ENCODE measurements at places on chromosomes 6 and 20.

GRCh38 chr6:154593122-154593521, 82.6 kb upstream of the CNKSR3 start:
- no peak for DNase-seq

DNA sequence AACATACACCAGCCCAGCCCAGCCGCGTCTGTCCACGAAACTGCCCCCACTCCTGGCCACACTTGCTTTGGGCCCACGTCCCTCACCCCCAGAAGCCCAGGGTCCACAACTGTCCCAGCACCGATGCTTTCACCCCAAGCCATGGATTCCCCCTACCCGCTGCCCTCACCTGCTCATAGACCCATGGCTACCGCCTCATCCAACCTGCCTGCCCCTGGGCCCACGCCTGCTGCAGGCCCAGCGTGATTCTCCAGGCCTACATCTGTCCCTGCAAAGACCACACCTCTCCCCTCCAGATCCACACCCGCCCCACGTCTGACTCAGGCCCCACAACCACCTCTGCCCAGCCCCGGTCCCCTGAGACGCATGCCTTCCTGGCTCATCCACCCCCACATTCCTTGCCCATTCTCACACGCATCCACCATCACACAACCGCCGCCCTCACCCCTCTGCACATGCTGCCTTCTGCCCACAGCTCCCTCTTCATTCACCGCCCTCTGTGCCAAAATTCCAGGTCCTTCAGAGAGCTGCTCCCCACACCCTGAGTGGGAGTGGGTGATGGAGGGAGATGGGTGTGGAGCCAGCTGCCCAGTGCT, 86.7 kb downstream of the GRM4 start:
- DNase-seq, result no peak

DNA sequence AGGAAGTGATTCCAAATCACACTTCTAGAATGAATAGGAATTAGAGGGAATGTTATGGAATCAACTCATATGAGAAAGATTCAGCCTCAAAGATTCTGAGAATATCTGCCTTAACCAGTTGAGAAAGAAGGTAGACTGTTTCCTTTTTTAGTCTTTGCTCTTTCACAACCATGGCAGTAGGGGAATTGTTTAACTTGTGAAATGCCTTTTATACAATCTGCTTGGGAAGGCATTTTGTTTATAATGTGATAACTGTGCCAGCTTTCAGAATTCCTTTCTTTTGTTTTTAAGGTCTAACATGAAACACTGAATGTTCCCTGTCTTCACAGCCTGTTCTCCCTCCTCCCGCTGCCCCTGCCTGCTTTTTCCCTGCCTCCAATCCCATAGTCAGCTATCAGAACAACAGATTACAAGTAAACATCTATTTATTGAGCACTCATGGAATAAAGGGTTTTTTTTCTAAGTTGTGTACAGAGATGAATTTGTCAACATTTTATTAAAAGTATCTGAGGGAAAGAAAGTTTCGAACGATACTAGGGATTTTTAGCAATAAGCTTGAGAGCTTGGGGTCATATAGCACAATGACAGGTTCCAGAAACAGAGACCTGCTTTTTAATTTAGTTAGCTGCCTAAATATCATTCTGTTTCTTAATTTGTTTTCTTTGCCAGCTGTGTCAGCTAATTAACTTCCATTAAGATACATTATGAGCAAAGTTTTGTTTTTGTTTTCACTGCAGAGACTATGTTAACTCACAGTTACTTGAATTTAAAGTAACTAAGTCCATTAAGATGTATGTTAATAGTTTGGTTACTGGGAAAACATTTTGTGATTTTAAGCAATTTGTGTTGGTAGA, 28.3 kb upstream of the FBXO30 start:
- no peak for DNase-seq

- no peak for DNase-seq
These were observed 971.5 kb upstream of the CITED2 start for GRCh38 chr6:140345935-140346334.

GRCh38 chr6:52538901-52539354, 37.9 kb downstream of the TRAM2 start:
- DNase-seq, result peak; percentile 73

DNA sequence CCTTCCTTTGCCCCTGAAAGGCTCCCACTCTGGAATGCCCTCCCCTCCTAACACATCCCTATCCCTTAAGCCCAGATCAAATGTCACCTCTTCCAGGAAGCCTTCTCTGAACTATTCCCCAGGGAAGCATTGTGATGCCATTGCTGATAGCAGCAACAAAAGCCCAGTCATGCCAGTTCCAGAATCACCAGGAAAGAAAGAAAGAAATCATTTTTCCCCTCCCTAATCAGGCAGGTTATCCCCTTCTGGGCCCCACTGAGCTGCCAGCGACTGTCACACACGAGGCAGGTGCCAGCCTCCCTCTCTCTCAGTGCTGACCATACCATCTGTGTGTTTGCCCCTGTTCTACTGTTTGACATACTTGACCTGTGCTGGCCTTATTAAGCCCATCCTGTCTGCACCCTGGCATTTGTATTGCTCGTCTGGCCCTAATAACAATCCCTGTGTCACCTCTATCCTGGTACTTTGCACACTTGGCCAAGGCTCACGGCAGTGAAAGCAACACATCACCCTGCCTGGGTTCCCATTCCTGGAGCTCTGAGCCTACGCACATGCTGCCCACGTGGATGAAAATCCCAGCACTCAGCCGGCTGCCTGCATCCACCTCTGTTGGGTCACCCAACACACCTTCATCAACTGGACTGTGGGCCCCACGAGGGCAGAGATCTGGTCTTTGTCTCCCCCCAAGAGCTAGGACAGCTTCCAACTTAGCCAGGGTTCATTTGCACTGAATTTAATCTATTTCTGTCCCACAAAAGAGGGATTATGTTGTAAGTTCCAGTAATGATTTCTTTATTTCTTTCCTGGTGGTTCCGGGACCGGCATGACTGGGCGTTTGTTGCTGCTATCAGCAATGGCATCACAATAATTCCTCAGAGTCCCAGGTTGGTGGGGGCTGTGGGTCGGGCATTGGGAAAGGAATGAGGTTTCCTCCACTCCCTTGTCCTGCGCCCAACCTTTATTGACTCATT, 5.3 kb upstream of the BPIFB1 start:
- no peak for DNase-seq

GRCh38 chr6:16752206-16752866, 8.9 kb downstream of the ATXN1 start:
- DNase-seq, result peak; percentile 81

GRCh38 chr6:10540073-10540746, 19.1 kb downstream of the GCNT2 start:
- DNase-seq, result no peak

DNA sequence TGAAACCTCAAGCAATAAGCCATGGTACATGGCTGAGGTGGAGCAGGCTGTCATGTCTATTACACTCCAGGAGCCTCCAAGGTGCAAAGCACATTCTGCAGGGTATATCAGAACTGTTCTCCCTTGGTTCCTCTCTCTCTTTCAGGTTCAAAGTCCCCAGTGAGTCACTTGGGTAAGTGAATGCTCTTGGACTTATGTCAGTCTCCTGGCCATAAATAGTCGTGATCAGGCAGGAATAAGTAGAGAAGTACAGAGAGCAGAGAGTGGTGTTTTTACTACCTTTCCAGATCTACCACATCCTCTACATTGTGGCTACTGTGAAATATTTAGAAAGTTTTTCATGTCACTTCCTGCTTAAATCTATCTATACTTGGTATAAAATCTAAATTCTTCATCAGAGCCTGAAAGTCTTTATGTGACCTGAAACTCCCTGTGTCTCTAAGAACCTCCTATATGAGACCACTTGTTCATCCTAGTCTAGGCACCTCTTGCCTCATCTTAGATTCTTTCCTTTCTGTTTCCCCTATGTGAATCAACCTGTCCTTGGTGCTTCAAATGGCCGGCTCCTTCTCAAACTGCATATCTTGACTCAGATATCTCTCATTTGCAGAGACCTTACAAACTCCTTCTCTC, 1077.6 kb upstream of the MAP3K7 start:
- DNase-seq, result no peak

DNA sequence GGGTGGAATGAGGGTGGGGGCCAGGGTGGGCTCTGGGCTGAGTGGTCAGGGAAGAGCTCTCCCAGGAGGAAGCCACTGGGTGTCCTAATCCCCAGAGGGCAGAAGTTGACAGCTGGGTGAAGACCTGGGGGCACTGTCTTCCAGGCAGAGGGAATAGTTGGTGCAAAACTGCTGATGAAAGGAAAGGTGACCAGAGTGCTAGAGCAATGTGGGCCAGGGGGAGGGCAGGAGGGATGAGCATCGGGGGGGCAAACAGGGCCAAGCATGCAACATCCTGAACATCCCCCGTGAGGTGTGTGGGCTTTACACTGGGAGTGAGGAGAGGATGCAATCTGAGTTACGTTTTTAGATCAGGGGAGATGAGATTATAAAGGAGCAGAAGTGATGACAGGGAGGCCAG, 97.8 kb downstream of the NOL4L start:
- DNase-seq, result no peak

- no peak for DNase-seq
These were observed 42.2 kb upstream of the TGM6 start for GRCh38 chr20:2338411-2339066.

DNA sequence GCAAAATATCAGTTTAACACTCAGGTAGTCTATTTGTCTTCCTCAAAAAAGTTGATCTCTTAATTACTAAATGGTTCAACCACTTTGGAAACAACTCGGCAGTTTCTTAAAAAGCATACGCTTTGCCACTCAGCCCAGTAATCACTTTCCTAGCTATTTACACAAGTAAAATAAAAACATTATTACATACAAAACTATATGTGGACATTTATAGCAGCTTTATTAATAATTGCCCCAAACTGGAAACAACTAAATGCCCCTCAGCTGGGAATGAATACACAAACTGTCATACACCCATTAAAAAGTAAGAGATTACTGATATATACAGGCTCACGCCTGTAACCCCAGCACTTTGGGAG, 7.4 kb downstream of the EEF1A1 start:
- DNase-seq, result no peak

GRCh38 chr6:56091159-56091869, 156.1 kb downstream of the COL21A1 start:
- peak; percentile 58 for DNase-seq

GRCh38 chr6:140446241-140446640, 1071.8 kb upstream of the CITED2 start:
- no peak for DNase-seq

DNA sequence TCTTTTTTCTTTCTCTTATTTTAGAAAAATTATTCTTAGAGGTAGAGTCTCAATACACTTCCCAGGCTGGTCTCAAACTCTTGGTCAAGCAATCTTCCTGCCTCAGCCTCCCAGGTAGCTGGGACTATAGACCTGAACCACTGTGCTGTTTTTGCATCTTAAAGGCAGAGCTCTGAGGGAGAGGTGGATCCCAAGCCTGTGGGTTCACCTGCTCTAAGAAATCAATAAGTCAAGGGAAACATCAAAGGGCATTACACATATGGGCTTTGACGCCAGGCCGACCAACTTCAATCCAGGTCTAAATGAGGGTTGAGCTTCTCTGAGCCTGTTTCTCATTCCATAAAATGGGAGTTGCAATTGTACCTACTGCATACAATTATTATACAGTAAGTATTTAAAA, 223.9 kb downstream of the LY86 start:
- DNase-seq, result no peak

DNA sequence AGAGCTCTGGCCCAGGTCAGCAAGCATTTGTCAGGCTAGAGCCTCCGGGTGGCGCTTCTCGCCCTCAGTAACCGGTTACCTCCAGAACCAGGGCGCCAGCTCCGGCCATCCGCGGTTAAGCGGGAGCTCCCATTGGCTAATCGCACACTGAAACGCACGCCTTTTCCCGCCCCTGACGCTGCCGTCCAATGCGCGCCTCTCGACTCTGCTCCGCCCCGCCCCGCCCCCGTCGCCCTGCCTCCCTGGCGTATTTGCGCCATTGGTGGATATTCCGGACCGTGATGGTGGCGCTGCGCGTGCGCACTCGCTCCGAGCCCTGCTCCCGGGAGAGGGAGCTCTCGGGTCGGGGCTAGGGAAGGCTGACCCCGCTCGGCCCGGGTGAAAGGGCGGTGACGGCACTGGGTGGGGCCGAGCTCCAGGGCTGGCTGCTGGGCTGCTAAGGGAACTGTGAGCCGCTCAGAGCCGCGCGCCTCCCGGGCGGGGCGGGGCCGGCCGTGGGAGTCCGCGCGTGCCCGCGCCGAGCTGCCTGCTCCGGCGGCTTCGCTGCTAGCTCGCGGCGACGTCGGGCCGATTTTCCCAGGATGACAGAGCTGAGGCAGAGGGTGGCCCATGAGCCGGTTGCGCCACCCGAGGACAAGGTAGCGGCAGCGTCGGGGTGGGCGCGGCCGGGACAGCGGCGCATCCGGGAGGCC, at the start of gene CDS2:
Gene CDS2, plus strand, starts transcription at position 497 of the 692 bp plus-strand sequence. Its CDS starts 85 bp downstream, at position 582.
- DNase-seq, result peak; percentile 98

DNA sequence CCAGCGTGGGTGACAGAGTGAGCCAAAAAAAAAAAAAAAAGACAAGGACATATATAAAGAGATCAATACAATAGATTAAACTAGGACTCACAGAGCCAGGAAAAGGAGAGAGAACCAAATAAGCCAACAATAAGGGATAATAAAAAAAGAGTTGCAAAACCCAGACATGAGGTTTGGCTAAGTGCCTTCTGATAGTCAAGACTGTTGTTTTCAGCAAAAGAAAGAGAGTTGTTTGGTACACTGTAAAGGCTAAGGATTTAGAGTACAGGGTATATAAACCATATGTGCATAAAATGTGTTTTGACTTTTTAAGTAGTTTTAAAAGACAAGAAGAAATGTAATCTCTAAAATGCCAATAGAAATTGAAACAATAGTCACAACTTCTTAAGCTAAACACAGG, 42.8 kb downstream of the RPF2 start:
- no peak for DNase-seq

DNA sequence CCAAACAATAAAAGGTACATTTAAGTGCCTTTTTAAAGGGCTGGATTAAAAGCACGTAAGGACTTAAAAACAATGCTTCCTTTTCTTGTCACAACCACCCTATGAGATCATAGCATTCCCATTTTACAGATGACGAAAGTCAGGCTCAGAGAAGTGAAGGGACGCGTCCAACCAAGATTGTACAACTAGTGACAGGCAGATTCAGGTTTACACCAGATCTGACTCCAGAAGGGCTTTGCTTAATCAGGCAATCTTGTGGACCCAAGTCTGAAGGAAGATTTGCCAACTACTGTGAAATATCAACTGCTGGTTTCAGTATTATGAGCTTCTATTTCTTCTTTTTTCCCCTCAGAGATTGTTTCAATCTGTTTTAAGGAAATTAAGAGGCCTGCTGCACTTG, 877 bp downstream of the ENPP4 start:
- DNase-seq, result no peak

DNA sequence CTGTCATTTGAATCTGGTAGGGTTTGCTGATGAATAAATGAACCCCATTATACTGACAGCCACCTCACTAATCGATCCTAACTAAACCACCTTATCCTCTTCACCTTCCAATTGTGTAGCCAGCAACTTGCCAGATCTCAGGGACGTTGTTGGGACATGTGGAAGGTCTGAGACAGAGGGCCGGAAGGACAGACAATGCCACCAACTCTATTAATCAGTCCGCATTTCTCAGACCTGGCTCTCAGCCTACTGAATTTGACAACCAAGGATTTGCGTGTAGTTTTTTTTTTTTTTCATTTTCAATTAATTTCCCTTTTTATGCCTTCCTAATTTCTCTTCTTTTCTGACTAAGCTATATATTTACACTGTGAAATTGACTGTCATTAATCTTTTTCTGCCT, 122.5 kb downstream of the CARMIL1 start:
- DNase-seq, result no peak

GRCh38 chr6:16108921-16109658, 19.8 kb upstream of the MYLIP start:
- no peak for DNase-seq

Data from GM04504 (cell line).